ENCODE measurements at places on chromosomes 13 and 19. TPM values are rescaled to one million over a fixed set of nuclear protein-coding genes. Genes with fewer than 3 reads are reported as not detected.

DNA sequence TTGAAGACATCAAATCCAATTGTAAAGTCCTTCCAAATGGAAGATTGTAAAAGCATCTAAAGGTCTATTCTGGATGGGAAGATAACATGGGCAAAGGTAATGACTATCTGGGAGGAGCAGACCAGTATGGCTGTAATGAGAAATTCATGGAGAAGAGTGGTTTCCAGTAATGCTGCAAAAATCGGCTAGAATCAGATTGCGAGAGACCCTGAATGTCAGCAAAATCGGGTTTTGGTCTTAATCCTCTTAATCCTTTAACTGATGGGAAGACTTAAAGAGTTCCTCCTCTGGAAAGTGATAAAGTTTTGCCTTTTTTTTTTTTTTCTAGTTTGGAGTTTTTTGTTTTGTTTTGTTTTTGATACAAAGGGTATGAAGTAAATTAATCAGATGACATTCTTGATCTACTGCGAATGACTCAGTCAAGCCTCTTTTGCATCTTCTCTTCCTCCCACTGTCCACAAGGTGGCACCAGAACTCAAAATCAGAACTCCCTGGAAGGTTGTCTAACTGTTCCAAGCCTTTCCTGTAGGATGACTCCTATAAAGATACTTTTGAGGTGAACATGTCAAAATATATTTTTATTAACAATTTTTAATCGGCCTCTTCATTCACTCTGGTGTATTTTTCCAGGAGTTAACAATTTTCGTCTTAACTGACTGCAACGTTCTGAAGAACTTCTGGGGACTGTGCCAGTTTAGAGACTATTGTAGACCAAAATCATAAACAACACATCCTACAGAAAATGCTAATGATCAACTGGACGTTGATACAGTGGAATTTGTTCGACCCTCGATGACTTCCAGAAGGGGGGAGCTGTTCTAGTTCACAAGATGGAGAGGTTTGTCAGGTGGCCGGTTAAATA lies 213.3 kb upstream of the MIR17HG start:
- no peak overlapping the region for H3K27ac ChIP-seq
- H3K36me3 ChIP-seq: no peaks in the 10 kb centered on the region
- peak; percentile 55 for DNase-seq
- no peak overlapping the region for H3K4me3 ChIP-seq
- H3K27me3 ChIP-seq: no peaks in the 10 kb centered on the region

- H3K27ac ChIP-seq: peak overlapping the region; percentile 96
- H3K4me3 ChIP-seq: peak overlapping the region; percentile 70
- H3K27me3 ChIP-seq: no peaks in the 10 kb centered on the region
- no peaks in the 10 kb centered on the region for H3K36me3 ChIP-seq
Measured at GRCh38 chr19:53868892-53869804, 1.5 kb downstream of the MYADM start.

GRCh38 chr13:84132491-84132890 lies 250.2 kb upstream of the SLITRK1 start:
- H3K27me3 ChIP-seq: no peaks in the 10 kb centered on the region
- DNase-seq: no peak
- H3K4me3 ChIP-seq: no peak overlapping the region
- H3K36me3 ChIP-seq: no peaks in the 10 kb centered on the region
- no peaks in the 10 kb centered on the region for H3K4me1 ChIP-seq

GRCh38 chr19:17340871-17341357 lies 3.6 kb downstream of the GTPBP3 start:
- no peak overlapping the region for H3K27ac ChIP-seq
- H3K27me3 ChIP-seq: no peaks in the 10 kb centered on the region
- H3K4me1 ChIP-seq: peaks cover 7% of the 10 kb centered on the region
- DNase-seq: no peak

Gene CFAP97D2
- not detected for total RNA-seq

Gene ZNF681
- total RNA-seq: 0.30 TPM

Gene KCNK6
- total RNA-seq: 3.3 TPM
